ENCODE measurements at places on chromosomes 16 and 17. TPM values are rescaled to one million over a fixed set of nuclear protein-coding genes. Genes with fewer than 3 reads are reported as not detected.

DNA sequence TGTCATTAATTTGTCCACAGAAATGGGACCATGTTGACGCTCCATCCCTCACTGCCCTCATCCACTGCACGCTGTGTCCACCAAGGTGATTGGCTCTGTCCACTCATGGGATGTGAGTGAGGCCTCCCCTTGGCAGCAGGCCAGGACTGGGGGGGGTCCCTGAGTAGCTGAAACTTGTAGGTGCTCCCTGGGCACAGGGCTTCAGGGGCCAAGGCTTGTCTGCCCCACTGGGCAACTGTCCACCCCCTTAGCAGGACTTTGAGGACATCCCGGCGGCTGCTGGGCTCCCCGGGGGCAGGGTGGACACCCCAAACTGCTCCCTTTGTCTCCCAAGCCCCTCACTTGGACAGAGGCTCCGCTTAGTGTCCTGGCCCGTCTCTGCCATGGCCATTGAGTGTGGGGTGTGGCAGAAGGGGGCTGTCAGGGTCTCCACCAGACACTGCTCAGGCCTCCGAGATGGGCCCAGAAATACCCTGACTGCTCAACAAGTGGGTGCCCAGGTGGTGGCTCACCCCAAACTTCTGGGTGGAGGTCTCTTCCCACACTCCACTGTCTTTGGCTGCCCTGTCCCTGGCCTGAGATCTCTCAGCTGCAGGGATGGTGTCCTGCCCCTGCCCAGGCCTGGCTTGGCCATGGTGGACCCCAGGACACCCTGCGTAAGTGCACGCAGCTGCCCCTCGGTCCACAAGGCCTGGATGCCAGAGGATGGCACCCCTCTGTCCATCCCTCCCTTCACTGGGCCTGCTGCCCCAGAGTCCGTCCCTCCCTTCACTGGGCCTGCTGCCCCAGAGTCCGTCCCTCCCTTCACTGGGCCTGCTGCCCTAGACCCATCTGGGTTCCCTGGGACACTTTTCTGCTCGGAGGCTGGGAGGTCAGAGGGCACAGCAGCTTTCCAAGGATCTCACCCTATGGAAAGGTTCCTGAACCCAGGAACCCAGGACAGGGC lies 2.9 kb upstream of the RAB40C start:
- DNase-seq = peak; percentile 75

DNA sequence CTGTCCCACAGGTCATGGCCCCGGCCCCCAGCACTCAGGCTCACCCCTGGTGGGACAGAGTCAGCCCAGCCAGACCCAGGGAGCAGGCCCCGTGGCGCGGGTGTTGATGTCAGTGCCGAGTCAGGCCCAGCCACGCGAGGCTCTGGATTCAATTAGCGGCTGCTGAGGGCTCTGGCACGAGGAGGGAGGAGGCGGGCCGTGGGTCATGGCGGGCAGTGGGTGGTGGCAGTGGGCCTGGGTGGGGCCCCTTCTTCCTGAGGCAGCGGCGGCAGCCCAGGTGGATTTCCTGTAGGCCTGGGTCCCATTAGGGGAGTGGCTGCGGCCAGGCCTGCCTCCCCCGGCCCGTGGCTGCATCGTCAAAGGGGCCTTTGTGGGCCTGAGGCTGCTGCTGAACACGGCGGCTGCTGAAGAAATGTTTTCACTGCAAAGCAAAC lies 12.9 kb downstream of the VASN start:
- no peak for DNase-seq

DNA sequence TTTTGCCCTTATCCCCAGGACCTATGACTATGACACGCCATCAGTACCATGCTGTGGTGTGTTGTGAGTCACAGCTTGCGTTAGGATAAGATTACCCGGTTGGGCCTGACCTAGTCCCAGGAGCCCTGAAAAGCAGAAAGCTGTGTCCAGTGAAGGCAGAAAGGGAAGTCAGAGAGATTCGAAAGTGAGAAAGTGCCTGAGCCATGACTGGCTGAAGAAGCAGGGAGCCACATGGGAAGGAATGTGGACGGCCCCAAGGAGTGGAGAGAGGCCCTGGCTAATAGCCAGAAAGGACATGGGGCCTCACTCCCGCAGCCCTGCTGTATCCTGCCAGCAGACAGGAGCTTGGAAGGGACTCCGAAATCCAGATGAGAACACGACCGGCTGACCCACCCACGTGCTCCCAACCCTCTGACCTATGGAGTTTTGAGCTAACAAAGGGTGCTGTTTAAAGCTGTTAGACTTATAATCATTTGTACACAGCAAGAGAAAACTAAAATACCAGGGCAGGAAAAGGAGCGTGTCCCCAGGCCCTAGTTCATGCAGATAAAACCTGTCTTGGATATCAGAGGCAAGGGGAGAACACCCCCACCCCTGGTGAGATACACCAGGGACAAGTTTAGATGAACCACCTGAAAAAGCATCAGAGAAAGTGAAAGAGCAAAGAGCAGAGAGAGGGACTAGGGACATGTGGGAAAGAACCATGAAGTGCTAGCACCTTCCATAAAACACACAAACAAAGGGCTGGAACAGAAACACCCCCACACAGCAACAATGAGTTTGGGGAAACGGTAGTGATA lies 115.3 kb downstream of the SLC39A11 start:
- DNase-seq = no peak

The ACSM2A gene
- total RNA-seq = not detected

- no peak for DNase-seq
Observed at GRCh38 chr16:30694926-30695693, 3.9 kb upstream of the SRCAP start.

DNA sequence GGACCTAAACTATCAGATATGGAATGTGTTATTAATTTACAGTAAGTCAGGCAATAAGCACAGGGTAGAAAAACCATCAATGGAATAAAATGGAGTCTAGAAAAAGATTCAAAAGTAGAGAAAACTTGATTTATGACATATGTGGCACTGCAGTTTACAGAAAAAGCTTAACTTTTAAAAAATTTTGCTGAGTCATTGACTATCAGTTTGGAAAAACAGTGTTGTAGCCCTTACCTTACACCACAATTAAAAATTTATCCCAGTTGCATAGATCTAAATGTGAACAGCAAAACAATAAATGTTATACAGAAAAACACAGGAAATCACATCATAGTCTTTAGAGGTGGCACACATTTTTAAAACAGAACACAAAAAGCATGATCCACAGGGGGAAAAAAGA lies 108.5 kb downstream of the USP22 start:
- no peak for DNase-seq

The IRX3 gene
- not detected for total RNA-seq

The SYNGR3 gene
- 3.3 TPM for total RNA-seq

GRCh38 chr17:39548494-39549225 lies 59.1 kb downstream of the NEUROD2 start:
- DNase-seq = no peak

The SEPTIN12 gene
- not detected for total RNA-seq

DNA sequence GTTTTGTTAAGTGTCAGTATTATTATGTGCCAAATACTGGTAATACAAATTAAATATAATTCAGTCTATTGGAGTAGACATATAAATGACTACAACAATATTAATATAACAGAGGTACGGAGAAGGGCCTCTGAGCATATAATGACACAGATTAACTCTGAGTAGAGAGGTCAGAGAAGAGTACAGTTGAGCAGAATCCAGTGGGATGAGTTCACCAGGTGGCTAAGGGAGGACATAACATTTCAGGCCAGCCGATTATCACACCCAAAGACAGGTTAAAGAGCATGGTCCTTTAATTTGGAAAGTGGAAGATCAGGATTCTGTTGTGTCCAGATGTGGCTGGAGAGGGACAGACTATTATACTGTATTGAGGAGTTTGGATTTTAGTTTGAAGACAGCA lies 11.3 kb downstream of the NFATC3 start:
- no peak for DNase-seq

- no peak for DNase-seq
Observed at GRCh38 chr16:77938913-77939312, 83.4 kb upstream of the CLEC3A start.

- DNase-seq = no peak
Observed at GRCh38 chr17:81461607-81462500, 50.7 kb downstream of the ACTG1 start.

DNA sequence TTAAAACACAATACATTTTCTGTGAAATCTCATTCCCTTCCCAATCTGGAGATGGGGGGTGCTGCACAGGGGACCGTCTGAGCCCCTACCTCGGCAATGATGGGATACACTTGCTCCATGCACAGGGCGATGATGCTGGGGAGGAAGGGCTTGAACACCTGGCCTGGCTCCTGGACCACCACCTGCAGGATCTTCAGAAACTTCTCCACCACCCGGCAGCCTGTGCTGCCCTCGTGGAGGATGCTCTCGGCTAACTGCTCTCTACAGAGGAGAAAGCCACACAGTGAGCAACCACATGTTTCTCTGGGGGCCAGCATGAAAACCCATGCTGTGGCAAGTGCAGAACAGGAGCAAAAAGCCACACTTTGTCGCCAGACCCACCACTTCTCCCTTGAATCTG lies 42.4 kb upstream of the GSG1L start:
- DNase-seq = peak; percentile 51

The DNAAF8 gene
- total RNA-seq = 0.85 TPM

- DNase-seq = no peak
Observed at GRCh38 chr16:23960081-23960885, 124.5 kb downstream of the PRKCB start.

DNA sequence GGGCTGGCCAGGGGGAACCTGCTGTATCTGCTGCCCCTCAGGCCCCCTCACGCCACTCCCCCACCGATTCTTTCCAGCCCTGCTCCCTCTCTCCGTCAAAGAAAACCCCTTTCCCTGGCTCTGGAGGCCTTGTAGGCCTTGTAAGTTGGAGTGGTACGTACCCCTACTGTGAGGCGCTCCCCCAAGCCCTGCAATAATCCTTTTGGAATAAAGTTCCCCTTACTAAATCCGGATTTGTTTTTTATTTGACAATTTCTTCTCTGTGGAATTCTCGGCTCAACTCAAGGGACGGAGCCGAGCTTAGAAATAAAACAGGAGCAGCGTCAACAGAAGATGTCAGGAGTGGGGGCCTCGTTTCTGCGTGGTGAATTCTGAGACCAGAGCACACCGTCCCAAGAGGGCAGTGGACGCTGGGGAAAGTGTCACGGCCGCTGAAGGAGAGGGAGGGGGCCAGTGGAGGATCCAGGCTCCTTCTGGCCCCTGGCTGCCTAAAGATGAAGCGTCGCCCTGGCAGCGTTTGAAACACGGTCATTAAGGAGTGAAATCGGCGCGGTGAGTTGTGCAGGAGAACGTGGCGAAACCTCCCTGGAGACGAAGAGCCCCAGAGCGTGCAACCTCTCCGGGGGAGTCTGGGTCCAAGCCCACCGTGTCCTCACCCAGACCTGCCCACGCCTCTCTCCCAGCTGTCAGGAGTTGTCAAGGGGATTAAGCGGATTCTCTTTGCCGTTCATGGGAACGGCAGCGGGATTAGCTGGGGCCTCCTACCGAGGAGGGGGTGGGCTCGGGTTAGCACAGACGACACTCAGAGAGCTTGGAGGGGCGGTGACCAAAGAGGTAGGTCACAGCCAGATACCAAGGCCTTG lies 47.0 kb downstream of the SLC7A5 start:
- DNase-seq = no peak

The ICAM2 gene
- 144 TPM for total RNA-seq

DNA sequence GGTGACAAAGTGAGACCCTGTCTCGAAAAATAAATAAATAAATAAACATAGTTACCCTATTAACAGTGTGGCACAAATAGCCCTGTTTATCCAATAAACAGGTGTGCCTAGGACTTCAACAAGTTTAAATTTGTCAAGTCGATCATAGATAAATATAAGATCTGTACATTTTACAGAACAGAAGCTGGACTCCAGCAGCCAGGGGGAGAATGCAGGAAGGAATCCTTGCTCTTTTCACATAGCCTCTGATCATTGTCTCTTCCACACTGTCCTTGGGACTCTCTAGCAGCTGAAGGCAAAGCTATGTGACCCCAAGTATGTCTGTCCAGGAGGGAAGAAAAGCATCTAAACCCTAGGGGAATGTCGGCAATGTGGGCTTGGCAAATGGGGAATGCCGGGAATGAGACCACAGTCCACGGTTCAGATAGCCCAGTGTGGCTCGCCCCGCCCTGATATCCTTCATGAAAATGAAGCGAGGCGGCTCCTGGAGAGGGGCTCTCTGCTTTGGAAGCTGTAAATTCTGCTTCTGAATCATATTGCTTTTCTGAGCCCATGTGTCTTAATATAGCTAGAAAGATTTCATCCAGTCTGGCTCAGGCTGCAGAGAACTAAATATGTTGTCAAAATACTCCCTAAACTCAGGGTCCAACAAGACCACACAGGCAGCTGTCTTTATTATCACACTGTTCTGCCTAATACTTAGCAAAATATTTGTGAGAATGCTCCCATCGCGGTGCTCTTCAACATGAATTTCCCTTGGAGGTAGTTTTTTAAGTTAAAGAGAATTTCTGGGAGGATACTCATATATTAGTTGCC lies 24.9 kb upstream of the GRB2 start:
- no peak for DNase-seq

The BIRC5 gene
- 8.1 TPM for total RNA-seq
